Fibroblast of the aortic adventitia (primary cell): ENCODE measurements at places on chromosomes 6 and 20. TPM values are rescaled to one million over a fixed set of nuclear protein-coding genes. Genes with fewer than 3 reads are reported as not detected.

- peak; percentile 66 for DNase-seq
These were observed 10.7 kb downstream of the RFPL4B start for GRCh38 chr6:112357791-112358190.

CST4 gene
- total RNA-seq: not detected in 2 replicates

- peak; percentile 52 for DNase-seq
These were observed 159.8 kb upstream of the SYNDIG1 start for GRCh38 chr20:24309596-24309995.

- DNase-seq: no peak
These were observed 25.8 kb downstream of the ESF1 start for GRCh38 chr20:13758884-13759283.

ARFGEF3 gene
- total RNA-seq: 0.08 and 0.09 TPM in 2 replicates

DNA sequence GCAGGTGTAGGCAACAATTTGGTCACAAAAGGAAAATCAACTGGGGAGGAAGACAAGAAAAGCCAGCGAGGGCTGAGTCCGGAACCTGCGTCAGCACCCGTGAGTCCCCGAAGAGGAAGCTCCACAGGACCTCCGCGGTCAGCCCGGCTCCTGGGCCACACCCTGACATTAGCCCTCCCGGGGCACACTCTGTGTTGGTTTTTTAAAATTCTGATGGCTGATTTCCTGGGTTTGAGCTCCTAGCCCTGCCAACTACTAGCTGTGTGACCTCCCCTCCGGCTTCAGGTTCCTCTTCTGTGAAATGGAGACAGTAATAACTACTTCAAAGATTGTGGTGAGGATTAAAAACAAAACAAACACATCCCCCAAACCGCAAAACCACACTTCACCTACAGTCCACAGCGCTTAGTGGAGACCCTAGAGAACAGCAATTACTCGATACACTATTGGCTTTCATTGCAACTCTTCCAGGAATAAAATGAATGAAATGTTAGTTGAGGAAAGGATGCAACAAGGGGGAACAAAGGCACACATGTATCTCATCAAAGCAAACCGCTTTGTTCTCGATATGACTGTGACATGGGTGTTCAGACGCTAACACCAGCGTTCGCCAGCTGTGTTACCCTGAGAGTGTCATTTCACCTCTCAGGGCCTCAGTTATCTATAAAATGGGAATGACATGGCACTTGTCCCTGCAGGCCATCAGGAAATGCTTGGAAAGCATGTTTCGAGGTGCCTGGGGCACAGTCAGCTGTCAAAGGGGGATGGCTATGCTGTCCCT, 985 bp downstream of the ZBP1 start:
- DNase-seq: no peak

LPA gene
- not detected in 2 replicates for total RNA-seq

ENPP5 gene
- 0.36 and 5.3 TPM in 2 replicates for total RNA-seq

- DNase-seq: no peak
These were observed 190.3 kb downstream of the GMDS start for GRCh38 chr6:2055143-2055542.

DNA sequence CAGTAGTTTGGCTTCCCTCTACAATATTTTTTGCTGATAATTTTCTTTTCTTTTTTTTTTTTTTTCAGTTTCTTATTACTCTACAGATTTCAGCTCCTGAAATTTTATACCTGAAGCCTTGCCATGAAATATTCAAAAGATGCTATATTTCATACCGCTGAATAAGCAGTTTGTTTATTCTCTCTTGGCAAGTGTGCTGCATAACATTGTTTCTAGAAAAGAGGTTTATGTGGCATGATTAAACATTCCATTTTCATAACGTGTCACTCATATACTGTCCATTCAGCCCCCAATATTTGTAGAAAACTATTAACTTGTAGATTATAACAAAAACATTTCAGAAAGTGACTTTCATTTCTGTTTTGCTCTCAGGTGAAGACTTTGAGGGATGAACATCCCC, 174.4 kb upstream of the NOX3 start:
- DNase-seq: peak; percentile 33

DNA sequence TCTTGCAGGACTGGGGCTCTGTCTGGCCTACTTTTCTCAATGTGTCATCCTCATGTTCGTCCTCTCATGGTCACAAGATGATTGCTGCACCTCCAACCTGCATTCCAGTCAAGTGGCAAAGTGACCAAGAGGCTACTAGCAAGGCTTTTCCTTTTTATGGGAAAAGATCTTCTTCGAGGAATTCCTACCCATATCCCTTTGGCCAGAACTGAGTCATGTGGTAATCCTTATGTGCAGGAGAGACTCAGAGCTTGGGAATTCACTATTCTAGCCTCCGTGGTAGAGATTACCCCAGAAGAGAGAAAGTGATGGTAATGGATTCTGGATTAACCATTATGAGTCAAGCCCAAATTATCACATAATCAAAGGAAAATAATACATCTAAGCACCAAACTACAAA, 162.7 kb downstream of the KCNQ5 start:
- DNase-seq: peak; percentile 72

EMILIN3 gene
- not detected in 2 replicates for total RNA-seq

DNA sequence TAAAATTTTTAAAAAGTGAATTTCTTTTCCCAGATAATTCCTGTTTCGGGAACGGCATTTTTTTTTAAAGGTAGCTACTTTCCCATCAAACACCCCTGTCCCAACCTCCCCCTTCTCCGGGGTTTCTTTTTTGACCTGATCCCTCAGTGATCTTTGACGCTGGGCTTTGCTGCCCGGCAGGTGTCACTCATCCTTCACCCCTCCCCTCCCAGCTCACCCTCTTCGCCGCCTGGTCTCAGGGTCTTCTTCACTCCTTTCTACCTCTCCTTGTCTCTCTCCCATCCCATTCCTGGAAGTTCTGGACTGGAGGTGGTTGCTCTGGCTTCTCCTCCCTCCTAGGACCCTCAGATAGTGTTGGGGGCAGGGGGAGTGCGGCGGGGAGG, 329 bp upstream of the GPR6 start:
- no peak for DNase-seq

AGPAT4 gene
- 5.5 and 11.6 TPM in 2 replicates for total RNA-seq

DNA sequence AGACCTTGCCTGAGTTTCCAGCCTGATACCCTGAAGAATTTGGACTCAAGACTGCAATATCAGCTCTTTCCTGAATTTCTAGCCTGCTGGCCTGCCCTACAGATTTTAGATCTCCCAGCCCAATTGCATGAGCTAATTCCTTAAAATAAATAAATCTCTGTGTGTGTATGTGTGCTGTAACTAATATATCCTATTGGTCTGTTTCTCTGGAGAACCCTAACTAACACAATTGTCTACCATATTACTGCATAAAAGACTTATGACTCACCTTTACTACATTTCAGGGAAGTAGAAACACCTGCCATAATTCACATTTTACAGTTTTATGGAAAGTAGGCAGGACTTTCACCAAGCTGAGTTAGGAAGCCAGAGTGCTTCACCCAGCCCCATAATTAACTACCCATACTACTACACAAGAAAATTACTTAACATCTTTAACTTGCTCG, 90.7 kb upstream of the BEND6 start:
- DNase-seq: peak; percentile 56

- no peak for DNase-seq
These were observed 38.0 kb upstream of the HSF2 start for GRCh38 chr6:122361314-122361979.

DNA sequence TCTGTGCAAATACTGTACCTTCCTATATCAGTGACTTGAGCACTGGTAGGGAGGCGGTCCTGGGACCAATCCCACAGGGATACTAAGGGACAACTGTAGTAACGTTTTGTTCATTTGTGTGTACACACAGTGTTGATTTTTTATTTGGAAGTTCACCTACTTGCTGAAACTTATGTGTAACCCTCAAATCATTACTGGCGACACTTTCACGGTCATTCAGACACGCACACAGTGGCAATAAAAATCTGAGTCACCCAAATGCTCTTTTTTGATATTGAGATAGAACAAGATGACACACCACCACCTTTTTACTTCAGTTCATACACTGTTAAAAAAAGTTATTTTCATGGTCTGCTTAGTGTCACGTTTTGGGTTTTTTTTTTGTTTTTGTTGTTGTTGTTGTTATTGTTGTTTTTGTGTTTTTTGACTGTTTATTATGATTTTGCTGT, 79.8 kb downstream of the QKI start:
- DNase-seq: no peak

- DNase-seq: no peak
These were observed 636.5 kb upstream of the PTCHD4 start for GRCh38 chr6:48747471-48747870.

SLC44A4 gene
- total RNA-seq: 0.27 TPM in 1 of 2 replicates, not detected in the other

ATP9A gene
- total RNA-seq: 23.7 and 69.1 TPM in 2 replicates

DNA sequence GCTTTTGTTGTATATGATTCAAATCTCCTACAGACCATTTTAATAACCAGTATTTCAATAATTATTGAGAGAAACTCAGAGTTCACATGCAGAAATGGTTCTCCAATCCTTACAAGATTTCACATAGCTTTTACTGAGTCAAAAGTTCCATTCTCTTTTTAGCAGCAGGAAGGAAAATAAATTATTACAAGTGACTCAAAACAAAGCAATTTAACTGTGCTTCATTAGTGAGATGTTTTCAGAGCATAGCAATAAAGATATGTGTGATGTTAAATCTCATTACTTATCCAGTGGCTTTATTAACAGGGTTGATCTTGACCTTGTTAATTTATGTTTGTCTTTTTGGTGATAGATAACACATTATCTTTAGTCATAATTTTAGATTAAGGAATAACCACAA, 22.0 kb downstream of the KIF13A start:
- DNase-seq: peak; percentile 52

DNA sequence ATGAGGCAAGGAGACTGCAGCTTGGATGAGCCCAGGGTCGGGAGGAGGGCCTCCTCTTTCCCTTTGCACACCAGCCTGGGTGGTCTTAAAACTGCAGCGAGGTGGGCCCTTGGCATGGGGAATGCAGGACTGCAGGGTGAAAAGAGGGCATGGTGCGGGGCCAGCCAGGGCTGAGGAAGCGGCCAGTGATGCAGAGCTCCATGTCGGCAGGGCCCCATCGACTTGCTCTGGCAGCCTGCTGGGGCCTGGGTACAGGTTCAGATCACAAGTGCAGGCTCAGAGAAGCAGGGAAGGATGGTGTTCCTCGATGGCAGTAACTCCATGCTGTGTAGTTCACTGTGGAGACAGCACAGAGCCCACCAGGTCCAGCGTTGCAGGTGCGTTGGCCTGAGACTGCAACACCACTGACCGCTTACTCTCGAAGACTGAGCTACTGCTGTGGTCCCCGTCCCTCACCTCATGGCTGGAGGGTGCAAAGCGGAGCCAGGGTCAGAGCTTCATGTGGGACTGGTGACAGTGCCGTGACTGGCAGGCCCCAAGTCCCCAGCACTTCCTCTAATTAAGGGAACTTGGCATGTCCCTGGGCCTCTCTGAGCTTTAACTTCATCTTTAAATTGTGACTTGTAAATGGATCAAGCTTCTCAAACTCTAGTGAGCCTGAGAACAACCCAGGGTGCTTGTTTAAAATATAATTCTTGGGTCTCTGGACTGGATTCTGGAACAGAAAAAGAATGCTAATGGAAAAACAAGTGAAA, 223.2 kb downstream of the SYNDIG1 start:
- DNase-seq: no peak

DNA sequence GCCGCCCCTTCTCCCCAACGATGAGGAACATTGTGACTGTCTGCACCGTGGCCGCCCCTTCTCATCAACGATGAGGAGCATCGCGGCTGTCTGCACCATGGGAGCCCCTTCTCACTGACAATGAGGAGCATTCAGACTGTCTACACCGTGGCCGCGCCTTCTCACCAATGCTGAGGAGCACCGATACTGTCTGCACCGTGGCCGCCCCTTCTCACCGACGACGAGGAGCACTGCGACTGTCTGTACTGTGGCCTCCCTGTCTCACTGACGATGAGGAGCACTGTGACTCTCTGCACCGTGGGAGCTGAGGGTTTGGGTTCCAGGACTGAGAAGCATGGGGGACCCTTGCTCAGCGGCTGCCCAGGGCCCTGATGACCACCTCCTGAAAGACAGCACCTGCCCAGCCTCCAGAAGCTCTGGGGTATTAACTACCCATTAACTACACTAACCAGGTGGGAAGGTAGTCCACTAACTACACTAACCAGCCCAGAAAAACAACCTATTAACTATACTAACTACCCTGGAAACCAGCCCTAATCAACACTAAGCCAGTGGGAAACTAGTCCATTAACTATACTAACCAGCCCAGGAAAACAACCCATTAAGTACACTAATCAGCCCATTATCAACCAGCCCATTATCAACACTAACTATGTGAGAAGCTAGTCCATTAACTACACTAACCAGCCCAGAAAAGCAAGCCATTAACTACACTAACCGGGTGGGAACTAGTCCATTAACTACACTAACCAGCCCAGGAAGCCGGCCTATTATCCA, 116.9 kb downstream of the TAF4 start:
- no peak for DNase-seq

GRCh38 chr6:24060982-24061754, 64.8 kb upstream of the NRSN1 start:
- no peak for DNase-seq

DNA sequence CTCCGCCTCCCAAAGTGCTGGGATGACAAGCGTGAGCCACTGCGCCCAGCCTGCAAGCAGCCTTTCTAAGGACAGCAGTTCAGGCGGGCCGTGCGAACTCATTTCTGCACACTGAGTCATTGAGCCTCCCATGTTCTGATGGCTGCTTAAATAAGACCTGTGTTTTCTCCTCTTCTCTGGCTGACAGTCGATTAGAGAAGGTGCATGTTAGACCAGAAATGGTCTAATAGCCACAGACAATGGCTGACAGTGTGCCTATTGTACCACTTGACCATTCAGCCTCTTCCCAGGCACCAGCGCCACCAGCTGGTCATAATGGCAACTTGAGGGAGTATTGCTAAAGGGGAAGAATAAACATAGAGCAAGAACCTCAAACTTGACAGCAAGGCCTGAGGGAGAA, 6.2 kb downstream of the CST11 start:
- peak; percentile 47 for DNase-seq

BPIFB2 gene
- total RNA-seq: not detected in 2 replicates

COL11A2 gene
- 0.09 and 0.74 TPM in 2 replicates for total RNA-seq

DNA sequence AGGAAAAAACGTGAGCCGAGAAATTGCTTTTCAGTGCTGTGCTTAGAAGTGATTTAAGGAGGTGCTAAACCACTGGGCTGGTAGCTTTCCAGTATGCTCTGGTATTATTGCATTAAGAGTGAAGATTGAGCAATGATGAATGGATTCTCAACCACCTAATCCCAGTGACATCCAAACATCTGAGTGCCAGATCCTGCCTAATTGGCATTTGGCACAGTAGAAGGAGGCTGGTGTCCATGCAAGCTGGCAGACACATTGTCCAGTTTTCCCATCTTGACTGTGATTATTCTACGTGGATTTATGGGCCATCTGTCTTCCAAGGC, 398.0 kb upstream of the PLCB4 start:
- no peak for DNase-seq
